Stimulated activated CD4-positive, alpha-beta T cell treated with anti-CD3 and anti-CD28 coated beads, Interleukin-2, amount 100 ng/mL, for 24 hours (primary cell): ENCODE measurements at places on chromosomes 1 and 21.

DNA sequence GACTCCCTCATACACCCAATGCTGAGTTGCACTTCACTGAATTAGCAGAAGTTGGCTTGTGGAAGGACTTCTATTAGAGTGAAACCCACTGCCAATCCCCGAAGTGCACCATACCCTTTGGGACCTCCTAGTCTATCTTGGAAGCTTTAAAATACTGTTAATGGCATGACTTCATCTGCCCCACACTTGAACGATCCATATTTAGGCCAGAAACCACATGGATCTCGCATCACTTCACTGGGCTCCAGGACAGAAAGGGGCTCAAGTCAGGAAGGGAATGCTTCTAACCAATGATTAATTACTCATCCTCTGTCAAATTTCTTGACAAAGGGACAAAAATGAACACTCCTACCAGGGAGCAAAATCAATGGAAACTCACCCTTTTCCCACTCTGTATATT lies 69.1 kb downstream of the BCAR3 start:
- no peak for DNase-seq

GRCh38 chr1:85289848-85290335 lies 13.5 kb upstream of the BCL10 start:
- DNase-seq = no peak

- DNase-seq = no peak
Observed at GRCh38 chr1:40183055-40183710, 22.0 kb downstream of the RLF start.

DNA sequence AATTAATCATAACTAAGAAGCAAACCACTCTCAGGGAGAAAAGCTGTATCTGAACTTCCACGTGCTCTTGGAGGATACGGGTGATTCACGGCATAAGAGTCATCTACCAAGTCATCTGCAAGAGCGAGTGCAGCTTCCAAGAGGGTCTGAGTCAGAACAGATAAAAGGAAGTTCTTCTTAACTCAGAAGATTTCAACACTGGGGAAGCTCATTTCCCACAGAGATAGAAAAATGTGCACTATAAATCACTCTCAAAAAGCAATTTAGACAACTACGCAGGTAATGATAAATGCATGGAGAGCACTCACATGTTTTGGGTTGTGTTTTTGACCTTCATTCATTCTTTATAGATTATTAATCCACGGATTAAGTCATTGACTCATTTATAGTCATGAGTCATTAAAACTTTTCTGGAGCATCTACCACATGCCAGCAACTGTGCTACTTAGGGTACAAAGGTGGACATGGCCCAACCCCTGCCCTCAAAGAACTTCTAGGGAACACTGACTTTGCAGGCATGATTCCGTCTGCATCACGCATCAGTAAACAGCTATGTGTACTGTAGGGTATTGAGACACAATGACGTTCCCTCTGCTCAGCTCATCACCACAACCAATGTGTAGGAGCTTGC lies 20.8 kb downstream of the KCNJ15 start:
- DNase-seq = no peak

DNA sequence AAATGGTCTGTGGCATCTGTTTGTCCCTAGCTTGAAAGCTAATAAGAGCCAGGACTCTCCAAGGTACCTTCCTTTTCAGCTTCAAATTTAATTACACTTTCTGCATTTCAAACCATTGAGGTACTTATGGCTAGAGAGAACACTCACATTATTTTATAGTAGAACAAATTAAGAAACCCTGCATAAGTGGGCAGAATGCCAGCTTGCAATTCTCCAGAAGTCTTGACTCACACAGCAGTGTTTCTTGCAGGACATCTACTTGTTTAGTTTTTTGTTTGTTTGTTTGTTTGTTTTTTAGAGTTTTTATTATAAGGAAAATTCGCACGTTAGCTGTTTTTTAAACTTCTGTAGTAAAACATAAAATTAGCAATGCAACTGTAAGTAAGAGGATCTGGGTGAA lies 397.2 kb downstream of the NEGR1 start:
- DNase-seq = no peak

- DNase-seq = no peak
Observed at GRCh38 chr1:167669209-167670124, 39.4 kb downstream of the RCSD1 start.

DNA sequence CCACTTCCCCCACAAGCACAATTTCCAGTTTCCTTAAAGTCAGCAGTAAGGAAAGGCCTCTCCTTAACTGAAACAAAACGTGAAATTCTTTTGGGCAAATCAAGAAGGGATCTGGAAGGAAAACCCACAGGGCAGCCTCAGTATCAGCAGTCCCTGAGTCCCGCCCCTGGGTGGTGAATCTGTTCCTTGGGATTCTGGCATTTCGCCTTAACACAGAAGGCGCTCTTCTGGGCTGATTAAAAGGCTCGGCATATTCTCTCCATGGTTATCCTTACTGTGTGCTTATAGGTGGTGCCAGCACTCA lies 12.2 kb upstream of the RAB4A start:
- no peak for DNase-seq

GRCh38 chr21:15222707-15223106 lies 157.9 kb upstream of the NRIP1 start:
- DNase-seq = no peak

DNA sequence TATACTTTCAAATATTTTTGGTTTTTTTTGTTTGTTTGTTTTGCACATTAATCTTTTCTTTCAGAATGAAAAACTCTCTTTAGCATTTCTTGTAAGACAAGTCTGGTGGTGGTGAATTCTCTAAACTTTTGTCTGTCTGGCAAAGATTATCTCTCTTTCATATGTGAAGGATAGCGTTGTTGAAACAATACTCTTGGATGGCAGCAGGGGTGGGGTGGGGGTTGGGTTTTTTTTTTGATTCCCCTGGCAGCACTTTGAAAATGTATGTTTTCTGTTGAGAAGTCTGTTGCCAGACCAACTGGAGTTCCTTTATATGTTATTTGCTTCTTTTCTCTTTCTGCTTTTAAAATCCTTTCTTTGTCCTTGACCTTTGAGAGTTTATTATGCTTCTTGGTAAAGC lies 160.2 kb downstream of the VAV3 start:
- DNase-seq = no peak

DNA sequence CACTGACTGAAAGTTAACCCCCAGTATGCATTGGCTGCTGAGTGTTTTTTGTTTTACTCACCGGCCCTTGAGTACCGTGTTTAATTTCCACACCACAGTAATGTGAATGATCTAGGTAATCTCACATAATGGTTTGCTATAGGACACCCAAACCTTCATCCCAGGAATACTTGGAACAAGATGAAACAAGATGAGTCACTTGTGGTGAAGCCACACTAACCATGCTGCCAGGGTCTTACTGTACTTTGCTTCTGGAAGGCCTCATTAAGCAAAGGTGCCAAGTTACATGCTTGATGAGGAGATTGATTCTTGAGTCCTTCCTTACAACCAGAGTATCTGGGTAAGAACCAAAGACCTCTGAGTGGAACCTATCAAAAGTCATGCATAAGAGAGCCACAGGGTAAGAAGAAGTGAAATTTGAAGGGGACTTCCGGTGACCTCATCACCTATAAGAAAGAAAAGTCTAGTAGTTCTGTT lies 163.3 kb downstream of the NRIP1 start:
- DNase-seq = no peak

- no peak for DNase-seq
Observed at GRCh38 chr1:85240643-85241042, 18.8 kb downstream of the C1orf52 start.

DNA sequence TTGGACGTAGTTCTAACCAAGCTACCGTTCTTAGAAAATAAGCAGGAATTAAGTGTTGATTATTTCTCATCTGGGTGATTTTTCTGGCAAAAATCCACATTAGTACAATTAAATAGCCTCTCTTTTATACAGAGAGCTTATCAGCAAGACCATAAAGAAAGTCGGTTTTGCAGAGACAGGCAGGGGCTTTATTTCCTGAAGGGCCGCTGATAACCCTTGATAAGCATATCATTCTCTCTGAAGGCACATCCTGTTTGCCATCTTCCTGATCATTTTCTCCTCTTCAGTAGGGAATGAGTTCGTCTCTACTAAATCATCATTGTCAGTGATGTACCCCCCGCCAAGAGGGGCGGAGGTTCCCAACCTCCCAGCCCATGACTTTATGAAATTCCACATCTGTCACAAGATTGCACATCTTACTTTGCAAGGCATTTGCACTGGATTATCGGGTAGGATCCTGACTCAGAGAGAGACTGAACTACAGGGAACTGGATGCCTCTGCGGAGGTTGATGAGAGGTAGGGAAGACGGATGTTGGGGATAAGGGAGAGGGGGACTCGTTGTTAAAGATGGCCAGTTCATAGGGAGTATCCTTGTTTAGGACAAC lies 115.7 kb downstream of the KCNJ6 start:
- DNase-seq = no peak

- no peak for DNase-seq
Observed at GRCh38 chr1:117846674-117847425, 82.6 kb downstream of the GDAP2 start.

GRCh38 chr1:179973198-179974110 lies 18.8 kb downstream of the CEP350 start:
- no peak for DNase-seq

DNA sequence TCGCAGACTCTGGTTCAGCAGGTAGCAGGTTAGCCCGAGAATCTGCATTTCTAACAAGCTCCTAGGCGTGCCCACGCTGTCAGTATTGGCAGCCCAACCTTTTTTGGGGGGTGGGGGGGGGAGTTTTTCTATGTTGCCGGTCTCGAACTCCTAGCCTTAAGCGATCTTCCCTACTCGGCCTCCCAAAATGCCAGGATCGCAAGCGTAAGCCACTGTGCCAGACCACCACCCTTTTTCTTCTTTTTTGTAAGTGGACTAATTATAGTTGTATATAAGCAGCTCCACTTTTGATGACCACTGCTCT lies 480 bp upstream of the MIS18A start:
- no peak for DNase-seq

- DNase-seq = peak; percentile 29
Observed at GRCh38 chr1:40532844-40533424, 1.5 kb downstream of the ZNF684 start.

GRCh38 chr1:243621973-243622372 lies 228.1 kb downstream of the AKT3 start:
- no peak for DNase-seq

- DNase-seq = no peak
Observed at GRCh38 chr1:63921802-63922201, 148.0 kb downstream of the ROR1 start.

DNA sequence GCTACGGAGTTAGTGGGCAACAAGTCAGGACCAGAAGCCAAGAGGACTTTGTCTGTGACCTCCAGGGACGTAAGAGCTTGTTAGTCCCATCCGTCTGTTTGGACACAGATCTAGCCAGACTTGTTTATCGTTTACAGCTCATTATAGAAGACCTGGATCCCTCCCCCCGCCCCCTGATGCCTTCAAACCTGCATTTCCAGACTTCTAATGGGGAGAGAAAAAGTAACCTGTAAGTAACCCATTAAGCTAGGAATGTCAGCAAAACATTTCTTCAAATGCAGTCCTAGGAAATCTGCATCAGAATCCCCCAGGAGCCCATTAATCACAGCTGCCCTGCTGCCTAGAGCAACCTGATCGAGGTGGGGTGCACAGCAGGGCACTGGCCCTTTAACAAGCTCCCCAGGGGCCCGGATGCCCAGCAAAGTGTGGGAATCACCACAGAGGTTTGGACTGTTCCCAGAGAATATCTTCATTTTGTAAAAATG lies 1.4 kb upstream of the MAD2L2 start:
- no peak for DNase-seq

DNA sequence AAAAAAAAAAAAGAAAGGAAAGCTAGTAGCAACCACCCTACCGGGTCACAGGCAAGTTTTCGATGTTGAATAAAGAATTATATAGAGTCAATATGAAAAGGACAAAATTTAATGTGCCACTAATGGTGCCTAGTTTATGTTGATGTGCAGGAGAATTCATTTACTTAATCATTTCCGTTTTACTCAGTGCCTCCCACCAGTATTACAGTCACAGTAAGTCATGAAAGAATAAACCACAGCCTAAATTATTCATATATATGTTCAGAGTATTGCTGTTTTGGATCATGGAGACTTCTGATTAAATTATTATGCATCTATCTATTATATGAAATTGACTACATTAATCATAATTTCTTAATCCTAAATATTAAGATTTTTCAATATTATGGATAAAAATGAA lies 35.3 kb downstream of the FNBP1L start:
- no peak for DNase-seq

DNA sequence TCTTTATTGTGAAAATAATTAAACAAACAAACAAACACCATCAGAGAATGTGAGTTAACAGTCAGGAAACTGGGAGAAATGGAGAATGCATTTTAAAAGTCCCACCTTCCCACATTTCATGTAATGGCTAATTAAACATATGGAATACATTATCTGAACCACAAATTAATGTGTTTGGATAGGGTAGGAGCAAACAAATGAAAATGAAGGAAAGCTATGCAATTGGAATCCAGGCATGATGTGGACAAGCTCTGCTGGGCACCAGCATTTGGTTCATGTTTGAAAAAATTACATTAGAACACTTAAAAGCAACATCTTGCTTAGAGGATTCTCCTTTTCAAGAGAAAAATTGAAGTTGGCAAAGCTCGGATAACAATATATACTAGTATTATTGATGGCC lies 628.1 kb downstream of the LMO4 start:
- no peak for DNase-seq

DNA sequence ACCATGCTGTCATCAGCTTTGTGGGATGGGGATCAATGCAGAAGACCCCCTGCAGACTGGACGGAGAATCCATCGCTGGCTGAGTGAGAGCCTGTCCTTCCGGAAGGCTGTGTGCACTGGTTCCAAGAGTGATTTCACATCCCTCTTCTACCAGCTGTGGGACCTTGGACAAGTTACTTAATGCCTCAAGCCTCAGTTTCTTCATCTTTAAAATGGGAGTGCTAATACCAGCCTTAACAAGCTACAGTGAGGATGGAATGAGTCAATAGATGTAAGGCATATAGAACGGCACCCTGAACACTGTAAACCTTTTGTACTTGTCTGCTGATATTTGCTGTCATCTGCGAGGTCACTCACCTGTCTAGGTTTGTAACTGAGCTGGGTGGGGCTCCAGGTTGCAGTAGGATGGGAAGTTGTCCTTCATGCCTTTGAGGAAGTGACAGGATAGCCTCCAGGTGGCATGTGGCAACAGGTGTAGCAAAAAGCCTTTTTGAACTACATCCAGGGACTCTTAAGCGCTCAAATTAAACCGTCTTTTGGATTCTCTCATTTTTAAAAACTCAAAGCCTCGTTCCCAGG lies 27.5 kb downstream of the TMEM51 start:
- DNase-seq = no peak

DNA sequence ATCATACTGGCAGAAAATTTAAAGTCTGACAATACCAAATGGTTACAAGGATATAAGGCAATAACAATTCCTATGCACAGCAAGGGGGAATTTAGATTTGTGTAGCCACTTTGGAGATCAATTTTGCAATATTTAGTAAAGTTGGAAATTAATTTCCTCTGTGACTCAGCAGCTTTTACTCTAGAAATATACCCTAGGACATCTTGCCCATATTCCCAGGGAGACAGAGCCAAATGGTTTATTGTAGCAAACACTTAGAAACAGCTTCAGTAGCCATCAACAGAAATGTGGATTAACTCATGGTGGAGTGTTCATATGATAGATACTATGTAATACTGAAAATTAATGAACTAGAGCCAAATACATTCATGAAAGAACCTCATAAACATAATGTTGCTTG lies 104.6 kb downstream of the BACH1 start:
- no peak for DNase-seq

- no peak for DNase-seq
Observed at GRCh38 chr1:44802306-44803061, 2.3 kb downstream of the PLK3 start.
